ENCODE measurements at places on chromosomes 3 and 15.

DNA sequence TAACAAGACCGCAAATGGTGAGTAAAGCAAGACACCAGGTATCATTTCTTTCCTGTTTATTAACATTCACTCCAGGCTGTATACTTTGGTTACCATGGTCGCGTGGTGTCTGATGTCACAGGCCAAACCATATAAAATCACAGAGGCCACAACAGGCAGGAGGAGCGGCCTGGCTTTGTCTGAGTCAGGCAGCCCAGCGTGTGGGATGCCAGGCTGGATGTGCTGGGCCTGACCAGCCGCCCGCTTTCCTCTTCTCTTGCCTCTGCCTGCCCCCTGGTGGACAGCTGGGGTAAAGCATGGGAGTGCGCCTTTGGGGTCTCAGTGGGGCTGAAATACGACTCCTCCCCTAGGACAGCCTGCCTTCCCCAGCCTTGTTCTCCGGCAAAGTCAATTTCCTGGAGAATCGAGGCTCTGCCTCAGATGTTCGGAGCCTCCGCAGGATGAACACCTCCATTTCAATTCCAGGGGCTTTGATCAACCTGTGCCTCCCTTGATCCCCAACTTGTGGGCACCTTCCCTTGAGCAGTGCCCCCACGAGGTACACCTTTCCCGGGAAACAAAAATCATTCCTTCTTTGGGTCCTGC, 78.2 kb downstream of the CCNL1 start:
- no peak for DNase-seq

DNA sequence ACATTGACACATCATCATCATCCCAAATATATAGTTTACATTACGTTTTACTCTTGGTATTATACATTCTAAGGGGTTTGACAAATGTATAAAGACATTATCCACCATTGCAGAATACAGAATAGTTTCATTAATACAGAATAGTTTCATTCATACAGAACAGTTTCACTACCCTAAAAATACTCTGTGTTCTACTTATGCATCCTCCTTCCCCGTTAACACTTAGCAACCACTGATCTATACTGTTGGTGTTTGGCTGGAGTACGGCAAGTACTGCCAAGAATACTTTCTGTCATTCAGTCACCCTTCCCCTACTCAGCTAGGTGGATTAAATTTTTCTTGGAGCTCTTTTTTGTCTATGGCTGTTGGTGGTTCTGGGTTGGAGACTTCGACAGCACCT, 33.4 kb downstream of the LEKR1 start:
- DNase-seq = no peak

DNA sequence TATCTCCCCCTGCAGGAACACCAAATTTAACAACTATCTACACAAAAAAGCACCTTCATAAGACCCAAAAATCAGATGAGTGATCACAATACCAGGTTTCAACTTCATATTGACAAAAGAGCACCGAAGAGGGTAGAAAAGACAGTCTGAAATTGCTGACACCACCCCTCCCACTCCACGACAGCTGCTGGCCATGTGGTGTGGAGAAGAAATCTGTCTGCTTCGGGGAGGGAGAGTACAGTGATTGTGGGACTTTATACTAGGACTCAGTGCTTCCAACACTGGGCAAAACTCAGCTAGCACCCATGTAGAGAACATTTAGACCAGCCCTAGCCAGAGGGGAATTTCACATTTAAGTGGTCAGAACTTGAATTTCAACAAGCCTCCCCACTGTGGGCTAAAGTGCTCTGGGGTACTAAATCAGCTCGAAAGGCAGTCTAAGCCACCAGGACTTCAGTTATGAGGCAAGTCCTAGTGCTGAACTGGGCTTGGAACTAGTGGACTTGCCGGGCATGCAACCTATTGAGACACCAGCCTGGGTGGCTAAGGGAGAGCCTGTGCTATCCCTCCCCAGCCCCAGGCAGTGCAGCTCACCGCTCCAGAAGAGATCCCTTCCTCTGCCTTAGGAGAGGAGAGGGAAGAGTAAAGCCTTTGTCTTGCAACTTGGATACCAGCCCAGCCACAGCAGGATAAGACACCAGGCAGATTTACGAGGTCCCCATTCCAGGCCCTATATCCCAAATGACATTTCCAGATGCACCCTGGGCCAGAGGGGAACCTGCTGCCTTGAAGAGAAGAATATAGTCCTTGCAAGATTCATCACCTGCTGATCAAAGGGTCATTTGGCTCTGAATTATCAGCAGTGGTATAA, 44.6 kb upstream of the POU1F1 start:
- DNase-seq = no peak

DNA sequence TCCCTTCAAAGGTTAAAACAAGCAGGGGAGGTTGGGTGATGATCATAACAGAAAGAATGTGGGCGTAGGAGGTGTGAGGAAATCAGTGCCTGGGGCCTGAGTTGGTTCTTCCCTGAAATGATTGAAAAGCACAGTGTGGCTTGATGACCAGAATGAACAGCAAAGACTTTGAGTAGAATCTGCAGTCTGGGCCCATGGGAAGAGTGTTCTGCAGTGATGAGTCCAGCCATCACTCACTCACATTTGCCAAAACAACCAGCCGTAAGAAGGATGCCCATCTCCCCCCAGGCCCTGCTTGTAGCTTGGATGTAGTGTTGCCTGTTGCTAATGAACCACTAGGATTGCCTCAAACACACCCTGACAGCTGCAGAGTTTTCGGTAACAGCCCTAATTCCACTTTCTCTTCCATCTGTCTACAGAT, 67.9 kb downstream of the VGLL3 start:
- DNase-seq = no peak

GRCh38 chr3:4552811-4553210, 59.7 kb downstream of the ITPR1 start:
- no peak for DNase-seq

- no peak for DNase-seq
These were observed 4.3 kb downstream of the BTBD1 start for GRCh38 chr15:83062768-83063180.

- no peak for DNase-seq
These were observed 50.6 kb downstream of the TRPM1 start for GRCh38 chr15:31050953-31051352.

GRCh38 chr3:194832346-194833104, 146.8 kb downstream of the FAM43A start:
- DNase-seq = no peak

GRCh38 chr15:27254055-27254454, 283.1 kb downstream of the GABRG3 start:
- no peak for DNase-seq

GRCh38 chr3:124916837-124917409, 17.6 kb downstream of the MUC13 start:
- DNase-seq = no peak

- DNase-seq = no peak
These were observed 6.9 kb downstream of the TMEM39A start for GRCh38 chr3:119456469-119456868.

DNA sequence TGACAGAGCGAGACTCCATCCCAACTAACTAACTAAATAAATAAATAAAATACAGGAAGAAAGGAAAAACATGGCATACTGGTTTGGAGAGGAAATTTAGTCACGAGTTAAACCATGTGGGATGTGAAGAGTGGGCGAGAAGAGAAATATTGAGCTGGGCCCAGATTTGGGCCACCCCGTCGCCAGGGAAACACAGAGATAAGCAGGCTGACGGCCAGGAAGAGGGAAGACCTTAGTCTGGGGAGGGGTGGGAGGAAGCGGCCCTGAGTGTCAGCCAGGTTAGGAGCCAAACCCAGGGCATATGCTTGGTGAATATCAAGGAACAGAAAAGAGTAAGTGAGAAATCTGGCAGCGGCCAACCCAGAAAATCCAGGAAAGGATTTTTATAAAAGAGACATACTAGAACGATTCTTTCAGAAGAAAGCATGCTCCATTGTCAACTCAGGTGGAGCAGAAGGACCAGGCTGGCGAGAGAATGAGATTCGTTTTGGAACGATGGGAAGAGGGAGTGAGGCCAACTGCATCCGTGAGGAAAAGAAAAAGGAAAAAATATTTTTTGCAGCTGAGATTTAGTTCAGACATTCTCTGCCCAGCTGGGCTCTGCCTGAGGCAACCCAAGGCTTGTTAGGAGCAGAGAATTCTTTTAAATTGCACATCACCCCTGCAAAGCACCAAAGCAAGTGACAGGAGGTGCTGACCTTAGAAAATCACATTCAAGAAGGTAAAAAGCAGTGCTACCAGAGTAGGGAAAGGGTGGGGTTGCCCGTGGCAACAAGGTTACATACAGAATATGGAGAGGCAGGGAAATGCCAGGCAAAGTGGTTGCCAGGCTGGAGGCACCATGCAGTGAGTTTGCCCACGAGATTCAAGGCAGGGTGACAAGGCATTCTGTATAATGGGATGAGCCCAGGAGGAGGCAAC, 59.3 kb upstream of the RAD18 start:
- no peak for DNase-seq

DNA sequence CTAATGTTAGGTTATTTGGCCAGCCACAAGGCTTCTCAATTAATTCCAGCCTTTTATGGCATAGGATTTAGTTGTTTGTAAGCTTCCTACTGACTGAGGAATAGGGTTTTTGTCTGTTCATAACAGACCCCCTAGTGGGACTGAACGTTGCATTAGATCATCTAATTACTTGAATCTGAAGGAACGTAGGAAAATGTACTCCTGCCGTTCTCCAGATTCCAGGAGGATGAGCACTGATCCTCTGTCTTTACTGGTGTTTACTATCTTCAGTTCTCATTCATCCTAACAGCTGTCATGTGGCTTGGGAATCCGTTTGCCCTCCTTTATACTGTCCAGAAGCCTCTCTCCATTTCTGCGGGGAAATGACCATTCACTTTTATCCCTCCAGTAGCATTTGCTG, 52.7 kb downstream of the RAD54L2 start:
- DNase-seq = no peak

All from NCI-H1417 (cell line).